ENCODE measurements at places on chromosomes 4 and X. TPM values are rescaled to one million over a fixed set of nuclear protein-coding genes. Genes with fewer than 3 reads are reported as not detected.

TSPAN5 gene
- 6.8 TPM for polyA plus RNA-seq

AMOT gene
- polyA plus RNA-seq: 4.4 TPM

- no peak overlapping the region for H3K4me3 ChIP-seq
- no peaks in the 10 kb centered on the region for H3K27me3 ChIP-seq
- H3K36me3 ChIP-seq: no peaks in the 10 kb centered on the region
- H3K27ac ChIP-seq: no peak overlapping the region
- DNase-seq: no peak
Measured at GRCh38 chrX:68648960-68649359, 1.5 kb downstream of the STARD8 start.

DNA sequence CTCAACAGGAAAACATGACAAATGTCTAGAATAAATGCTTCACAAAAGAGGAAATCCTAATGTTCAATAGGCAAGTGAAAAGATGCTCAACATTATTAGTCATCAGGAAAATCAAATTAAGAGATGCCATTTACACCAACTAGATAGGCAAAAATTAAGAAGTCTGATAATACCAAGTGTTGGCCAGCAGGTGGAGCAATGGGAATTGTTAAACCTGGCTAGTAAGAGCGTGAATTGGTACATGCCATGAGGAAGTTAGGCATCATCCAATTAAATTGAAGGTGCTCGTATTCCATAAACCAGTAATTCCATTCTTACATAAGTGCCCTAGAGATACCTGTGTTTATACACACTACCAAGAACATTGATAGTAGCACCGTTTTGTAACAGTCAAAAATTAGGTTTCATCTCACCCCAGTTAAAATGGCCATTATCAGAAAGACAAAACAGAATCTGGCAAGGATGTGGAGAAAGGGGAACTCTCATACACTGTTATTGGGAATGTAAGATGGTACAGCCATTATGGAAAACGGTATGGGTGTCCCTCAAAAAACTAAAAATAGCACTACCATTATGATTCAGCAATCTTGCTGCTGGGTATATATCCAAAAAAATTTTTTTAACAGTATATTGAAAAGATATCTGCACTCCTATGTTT, 14.0 kb upstream of the ZCCHC18 start:
- H3K4me1 ChIP-seq: no peaks in the 10 kb centered on the region
- no peak overlapping the region for H3K4me3 ChIP-seq
- H3K36me3 ChIP-seq: no peaks in the 10 kb centered on the region
- no peak overlapping the region for H3K27ac ChIP-seq

DNA sequence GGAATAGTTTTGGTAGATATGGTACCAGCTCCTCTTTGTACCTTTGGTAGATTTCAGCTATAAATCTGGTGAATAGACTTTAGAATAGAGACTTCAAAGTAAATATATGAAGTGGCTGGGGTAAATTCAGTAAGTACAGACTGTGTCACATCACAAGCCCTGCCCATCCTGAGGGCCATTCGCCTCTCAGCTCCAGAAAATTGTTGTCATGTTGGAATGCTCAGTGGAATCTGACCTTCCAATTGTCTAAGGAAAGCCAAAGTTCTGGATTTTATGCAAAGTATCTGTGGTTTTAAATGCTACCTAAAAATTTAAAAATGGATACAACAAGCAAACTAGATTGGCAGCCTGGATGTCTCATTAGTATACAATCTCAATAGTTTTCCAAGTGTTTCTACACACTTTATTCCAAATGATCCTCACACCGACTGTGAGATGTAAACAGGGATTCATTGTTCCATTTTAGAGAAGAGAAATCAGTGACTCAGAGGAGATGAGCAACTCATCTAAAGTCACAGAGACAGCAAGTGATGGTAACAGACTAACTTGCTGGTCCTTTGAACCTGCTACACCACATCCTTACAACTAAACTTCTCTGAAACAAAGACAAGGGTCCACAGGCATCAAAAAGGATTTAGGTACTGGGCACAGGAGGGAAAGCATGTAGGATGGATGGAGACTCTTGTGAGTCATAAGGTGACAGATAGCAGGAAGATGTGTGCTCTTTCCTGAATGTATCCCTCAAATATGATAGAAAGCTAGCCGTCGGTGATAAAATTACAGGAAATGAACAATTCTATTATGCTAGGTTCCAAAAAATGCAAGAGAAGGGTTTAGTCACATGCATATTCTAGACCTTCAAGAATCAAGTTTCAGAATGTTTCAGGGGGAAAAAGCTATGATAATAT, 127.3 kb downstream of the ATP10D start:
- H3K4me1 ChIP-seq: no peaks in the 10 kb centered on the region
- H3K36me3 ChIP-seq: no peaks in the 10 kb centered on the region
- H3K27me3 ChIP-seq: no peaks in the 10 kb centered on the region
- no peak overlapping the region for H3K27ac ChIP-seq

GRCh38 chrX:121570072-121570841, 522.8 kb downstream of the GLUD2 start:
- H3K27me3 ChIP-seq: no peaks in the 10 kb centered on the region
- no peaks in the 10 kb centered on the region for H3K4me1 ChIP-seq
- DNase-seq: no peak
- H3K27ac ChIP-seq: no peak overlapping the region
- H3K36me3 ChIP-seq: no peaks in the 10 kb centered on the region
- no peak overlapping the region for H3K4me3 ChIP-seq

GRCh38 chrX:129585691-129586090, 45.6 kb downstream of the OCRL start:
- H3K4me3 ChIP-seq: no peak overlapping the region
- H3K36me3 ChIP-seq: no peaks in the 10 kb centered on the region
- no peaks in the 10 kb centered on the region for H3K4me1 ChIP-seq
- H3K27ac ChIP-seq: no peak overlapping the region
- DNase-seq: no peak

GRCh38 chr4:7202411-7202810, 10.1 kb downstream of the SORCS2 start:
- no peak overlapping the region for H3K4me3 ChIP-seq
- no peaks in the 10 kb centered on the region for H3K27me3 ChIP-seq
- no peak for DNase-seq
- H3K27ac ChIP-seq: no peak overlapping the region

- H3K4me3 ChIP-seq: no peak overlapping the region
- H3K27ac ChIP-seq: no peak overlapping the region
- no peaks in the 10 kb centered on the region for H3K27me3 ChIP-seq
- no peaks in the 10 kb centered on the region for H3K4me1 ChIP-seq
Measured at GRCh38 chr4:89573656-89574055, 263.3 kb downstream of the SNCA start.

Measured in naive thymus-derived CD4-positive, alpha-beta T cell (primary cell).